Astrocyte of the cerebellum (primary cell): ENCODE measurements at places on chromosomes 6 and 20.
A peak's percentile ranks its signal among the peaks of the same experiment; 100 is the strongest.

- DNase-seq: no peak
These were observed 183.6 kb upstream of the PRDM1 start for GRCh38 chr6:105902401-105903031.

GRCh38 chr20:57545927-57546662 is 14.8 kb upstream of the PCK1 start:
- DNase-seq: no peak

DNA sequence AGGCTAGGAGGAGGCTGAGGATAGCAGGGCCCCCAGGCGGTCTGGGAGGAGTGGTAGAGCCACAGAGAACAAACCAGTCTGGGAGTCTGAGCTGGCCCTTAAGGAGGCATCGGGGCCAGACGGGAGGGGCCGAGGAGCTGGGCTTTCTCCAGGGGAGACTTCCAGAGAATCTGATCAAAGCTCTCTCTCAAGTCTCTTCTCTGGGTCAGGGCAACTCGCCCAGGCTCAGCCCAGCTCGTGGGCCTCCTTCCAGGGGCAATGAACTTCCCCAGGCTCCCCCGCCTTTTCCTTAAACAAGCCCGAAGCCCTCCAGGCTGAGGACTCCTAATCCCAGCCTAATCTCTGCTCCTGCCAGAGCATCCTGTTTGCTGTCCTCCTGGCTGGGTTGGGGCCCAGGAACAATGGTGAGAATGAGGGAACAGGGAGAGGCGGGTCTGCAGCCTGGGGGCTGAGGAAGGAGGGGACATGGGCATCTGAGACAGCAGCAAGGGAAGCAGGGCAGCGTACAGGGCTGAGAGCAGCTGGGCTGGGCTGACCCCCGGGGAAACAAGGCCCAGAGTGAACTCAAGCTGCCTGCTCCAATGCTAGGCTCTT is 173.6 kb downstream of the ANKRD60 start:
- no peak for DNase-seq

DNA sequence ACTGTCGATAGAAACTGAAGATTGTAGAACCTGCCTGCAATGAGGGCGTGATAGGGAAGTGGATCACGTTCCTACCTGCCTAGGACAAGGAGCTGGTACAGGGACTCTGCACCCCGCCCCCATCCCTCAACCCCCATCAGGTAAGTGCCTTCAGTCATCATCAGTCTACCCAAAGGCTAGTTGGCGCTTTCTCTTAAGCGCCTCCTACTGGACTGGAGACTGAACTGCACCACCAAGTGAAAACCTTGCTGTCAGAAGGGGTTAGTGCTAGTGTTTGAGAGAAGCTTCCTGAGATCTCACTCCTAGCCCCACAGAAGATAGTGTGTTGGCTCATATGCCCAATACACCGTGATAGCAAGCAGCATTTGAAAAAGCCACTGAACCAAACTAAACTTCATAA is 706.5 kb upstream of the MAN1A1 start:
- DNase-seq: no peak

- no peak for DNase-seq
These were observed 1.1 kb upstream of the GRM1 start for GRCh38 chr6:146027586-146028251.

DNA sequence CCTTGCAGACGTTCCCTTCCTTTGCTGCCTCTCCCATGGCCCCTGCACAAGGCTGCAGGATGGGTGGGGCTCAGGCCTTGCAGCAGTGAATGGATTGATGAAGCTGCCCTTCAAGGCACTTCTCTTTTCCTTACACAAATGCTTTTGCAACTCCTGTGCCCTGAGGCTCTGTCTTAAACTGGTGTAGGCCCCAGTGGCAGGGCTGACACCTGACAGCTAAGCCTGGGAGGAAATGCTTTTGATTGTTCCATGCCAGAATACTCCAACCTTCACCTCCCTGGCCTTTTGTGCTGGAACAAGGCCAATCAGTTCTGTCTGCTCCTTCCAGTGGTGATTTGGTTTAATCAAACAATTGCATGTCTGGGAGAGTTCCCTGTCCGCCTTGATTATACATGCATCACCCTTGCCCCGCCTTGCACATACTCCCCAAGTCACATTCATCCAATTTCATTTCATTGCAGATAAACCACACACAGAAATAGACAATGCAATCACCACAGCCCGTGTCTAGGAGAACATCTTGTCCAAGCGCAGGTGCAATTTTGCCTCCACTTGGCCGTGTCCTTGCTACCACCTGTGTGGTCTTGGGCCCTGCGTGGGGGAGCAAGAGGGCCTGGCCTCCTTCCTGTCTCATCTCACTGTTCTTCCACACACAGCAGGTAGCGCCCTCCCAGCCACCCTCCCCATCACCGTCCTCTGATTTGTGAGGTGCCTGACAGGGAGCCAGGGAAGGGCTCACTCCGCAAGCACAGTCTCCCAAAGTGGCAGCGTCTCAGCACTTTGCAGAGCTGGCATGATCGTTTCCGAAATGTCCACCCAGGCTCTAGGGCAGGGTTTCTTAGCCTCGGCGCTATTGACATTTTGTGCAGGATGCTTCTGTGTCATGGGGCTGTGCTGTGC is 120.4 kb downstream of the CDH26 start:
- no peak for DNase-seq

DNA sequence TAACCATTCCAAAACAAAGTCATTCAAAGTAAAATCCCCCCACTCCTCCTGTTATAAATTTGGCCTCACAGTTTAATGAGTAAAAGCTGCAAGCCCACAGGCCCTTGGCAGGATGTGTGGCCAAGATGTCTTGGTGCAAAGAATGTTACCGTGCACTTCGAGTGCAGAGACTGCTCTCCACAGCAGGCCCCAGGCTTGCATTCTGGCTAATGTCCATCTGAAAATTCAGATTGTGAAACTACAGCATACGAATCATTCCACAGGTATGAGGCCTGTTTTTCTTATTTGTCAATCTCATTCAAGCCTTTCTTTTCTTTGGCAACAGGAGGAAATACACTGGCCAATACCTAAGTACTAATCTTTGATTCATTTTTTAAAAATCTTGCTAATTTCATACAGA is 7.1 kb downstream of the RPS6KA2 start:
- DNase-seq: peak; percentile 99

DNA sequence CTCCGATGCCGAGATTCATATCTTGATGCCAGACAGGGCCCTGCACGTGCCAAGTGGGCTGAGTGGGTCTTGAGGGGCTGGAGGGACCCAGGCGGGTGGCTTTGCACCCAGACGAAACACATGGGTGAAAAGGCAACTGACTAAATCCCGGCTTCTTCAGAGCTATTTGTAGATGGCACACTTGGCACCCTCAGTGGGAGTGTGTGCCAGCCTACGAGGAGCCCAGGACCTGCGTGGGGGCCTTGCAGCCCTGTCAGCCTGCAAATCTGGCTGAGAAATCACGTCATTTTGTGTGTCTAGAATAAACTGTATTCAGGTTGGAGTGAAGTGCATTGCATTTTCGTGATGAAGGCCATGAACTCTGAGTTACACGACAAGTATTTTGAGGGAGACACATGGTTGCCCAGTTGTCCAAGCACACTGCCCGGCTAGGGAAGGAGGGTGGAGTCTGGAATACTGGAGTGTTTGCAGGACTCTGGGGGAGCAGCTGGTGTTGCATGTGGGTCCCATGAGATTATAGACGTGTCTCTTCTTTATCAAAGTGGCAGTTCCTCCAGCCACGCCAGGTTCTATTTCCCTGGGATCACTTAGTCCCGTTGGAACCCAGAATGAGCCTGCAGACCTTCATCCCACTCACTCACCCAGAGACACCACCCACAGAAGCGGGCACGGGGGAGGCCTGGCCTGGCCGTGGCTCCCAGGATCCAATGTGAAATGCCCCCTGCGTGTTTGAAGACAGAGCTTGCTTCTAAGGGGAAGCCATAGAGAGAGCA is 60.2 kb downstream of the DLL1 start:
- no peak for DNase-seq

DNA sequence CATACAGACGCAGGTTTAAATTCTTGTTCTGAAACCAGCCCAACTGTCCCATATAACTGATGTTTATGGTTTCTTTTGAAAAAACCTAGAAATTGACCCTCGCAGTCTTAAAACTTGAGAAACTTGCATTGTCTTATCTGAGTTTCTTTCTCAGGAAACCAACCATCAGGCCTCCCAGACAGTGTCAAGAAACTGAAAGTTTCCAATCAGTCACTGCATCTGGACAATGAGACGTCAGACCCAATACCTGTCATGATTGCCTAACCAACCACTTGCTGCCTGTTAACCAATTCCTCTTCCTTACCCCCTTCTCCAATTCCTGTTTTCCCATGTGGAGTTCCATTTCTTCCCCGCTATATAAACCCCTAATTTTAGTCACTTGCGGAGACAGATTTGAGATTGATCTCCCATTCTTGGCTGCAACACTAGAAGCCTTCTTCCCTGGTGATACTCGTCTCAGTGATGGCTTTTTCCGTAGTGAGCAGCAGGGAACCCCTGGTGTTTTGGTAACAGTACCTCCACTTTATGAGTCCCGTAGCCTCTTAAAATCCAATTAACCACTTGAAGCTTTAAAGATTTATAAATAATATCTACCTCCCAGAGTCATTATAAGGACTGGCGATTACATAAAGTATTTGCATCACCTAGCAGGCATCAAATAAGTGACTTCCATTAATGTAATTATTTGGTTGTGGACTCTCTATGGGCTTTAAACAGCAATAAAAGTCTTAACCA is 49.3 kb downstream of the GPR63 start:
- DNase-seq: no peak

- no peak for DNase-seq
These were observed 56.3 kb downstream of the KCNS1 start for GRCh38 chr20:45044601-45045000.

DNA sequence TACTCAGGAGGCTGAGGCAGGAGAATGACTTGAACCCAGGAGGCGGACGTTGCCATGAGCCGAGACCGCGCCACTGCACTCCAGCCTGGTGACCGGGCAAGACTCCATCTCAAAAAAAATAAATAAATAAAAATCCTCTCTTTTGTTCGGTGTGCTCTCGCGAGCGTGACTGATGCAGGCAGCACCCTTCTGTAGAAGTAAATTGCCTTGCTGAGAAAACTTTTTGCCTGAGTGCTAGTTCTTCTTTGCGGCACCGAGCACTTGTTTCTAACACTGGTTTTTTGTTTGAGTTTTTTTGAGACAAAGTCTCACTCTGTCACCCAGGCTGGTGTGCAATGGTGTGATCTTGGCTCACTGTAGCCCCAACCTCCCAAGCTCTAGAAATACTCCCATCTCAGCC is 30.5 kb downstream of the PLN start:
- no peak for DNase-seq

DNA sequence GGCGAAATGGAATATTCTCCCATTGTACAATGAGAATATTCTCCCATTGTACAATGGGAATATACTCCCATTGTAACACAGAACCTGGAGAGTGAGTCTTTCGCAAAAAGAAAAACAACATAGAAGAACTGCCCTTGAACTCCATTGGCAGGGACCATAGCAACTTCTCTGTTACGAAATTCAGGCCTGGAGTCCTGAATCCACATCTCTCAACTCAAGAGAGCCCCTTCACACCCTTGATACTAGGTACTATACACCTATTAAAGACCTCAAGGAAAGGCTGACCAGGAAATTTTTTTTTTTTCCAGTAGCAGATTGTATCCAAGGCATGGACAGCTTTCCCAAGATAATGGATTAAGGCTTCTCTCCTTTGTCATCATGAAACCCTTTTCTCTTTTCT is 1687.0 kb downstream of the GRIK2 start:
- no peak for DNase-seq

- DNase-seq: peak; percentile 33
These were observed 50.6 kb upstream of the CCDC167 start for GRCh38 chr6:37550191-37550831.

GRCh38 chr6:141326426-141326825 is 806.3 kb upstream of the GJE1 start:
- DNase-seq: peak; percentile 93

- DNase-seq: no peak
These were observed 58.9 kb upstream of the KLHL31 start for GRCh38 chr6:53724501-53724900.

DNA sequence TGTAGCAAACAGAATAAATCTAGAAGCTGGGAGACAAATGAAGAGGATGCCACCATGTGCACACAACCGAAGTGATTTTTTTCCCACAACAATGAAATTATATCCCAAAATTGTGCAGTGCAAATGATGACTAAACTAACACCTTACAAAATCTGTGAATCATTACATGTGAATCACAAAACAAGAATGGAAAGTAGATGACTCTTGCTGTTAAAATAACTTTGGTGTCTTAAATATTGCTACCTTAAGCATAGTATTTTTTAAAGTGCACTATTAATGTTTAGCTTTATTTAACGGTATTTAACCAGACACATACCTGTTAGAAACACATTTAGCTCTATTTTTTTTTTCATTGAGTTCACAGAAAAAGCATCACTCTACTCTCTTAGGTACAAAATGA is 190.8 kb downstream of the TBC1D32 start:
- DNase-seq: no peak

DNA sequence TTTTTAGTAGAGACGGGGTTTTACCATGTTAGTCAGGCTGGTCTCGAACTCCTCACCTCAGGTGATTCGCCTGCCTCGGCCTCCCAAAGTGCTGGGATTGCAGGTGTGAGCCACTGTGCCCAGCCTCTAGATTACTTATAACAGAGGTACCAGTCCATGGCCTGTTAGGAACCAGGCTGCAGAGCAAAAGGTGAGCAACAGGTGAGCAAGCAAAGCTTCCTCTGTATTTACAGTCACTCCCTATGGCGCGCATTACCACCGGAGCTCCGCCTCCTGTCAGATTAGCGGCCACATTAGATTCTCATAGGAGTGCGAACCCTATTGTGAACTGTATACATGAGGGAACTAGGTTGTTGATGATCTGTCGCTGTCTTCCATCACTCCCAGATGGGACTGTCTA is 178.0 kb upstream of the SALL4 start:
- no peak for DNase-seq

GRCh38 chr6:113315165-113315564 is 542.0 kb upstream of the MARCKS start:
- DNase-seq: no peak

DNA sequence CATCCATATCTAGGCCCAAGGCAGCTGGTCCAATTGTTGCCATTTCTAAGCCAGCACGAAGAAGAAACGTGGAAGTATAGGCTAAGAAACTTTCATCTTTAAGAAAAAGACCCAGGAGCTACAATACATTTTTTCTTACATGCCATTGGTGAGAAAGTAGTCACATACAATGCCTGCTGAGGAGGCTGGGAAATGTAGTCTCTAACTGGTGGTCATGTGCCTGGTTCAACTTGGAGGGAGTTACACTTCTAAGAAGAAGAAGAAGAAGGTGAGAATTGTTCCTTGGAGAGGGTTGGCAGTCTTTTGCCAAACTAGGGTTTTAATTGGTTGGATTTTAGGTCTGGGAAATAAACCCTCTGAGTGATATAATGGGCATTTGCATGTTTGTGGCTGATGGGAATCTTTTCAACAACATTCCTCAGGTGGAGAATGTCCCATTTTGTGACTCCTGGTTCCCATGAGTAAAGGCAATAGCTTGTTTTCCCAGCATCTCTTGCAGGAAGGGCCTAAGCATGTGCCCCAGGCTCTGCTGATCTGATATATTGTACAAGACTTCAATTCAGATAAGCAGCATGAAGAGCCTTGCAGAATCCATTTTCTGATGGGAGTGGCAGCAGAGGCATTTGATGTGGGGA is 47.0 kb upstream of the PREP start:
- no peak for DNase-seq

- no peak for DNase-seq
These were observed 37.6 kb downstream of the ANKS1A start for GRCh38 chr6:34926655-34927054.

- DNase-seq: no peak
These were observed 73.5 kb downstream of the PREX1 start for GRCh38 chr20:48754292-48754691.

- DNase-seq: no peak
These were observed 365.6 kb downstream of the FARS2 start for GRCh38 chr6:5626727-5627426.
